Heart left ventricle (tissue), 16 donors: ENCODE measurements at places on chromosomes 6 and 20.

- DNase-seq = no peak
These were observed 32.6 kb upstream of the NRSN1 start for GRCh38 chr6:24093381-24093780.

DNA sequence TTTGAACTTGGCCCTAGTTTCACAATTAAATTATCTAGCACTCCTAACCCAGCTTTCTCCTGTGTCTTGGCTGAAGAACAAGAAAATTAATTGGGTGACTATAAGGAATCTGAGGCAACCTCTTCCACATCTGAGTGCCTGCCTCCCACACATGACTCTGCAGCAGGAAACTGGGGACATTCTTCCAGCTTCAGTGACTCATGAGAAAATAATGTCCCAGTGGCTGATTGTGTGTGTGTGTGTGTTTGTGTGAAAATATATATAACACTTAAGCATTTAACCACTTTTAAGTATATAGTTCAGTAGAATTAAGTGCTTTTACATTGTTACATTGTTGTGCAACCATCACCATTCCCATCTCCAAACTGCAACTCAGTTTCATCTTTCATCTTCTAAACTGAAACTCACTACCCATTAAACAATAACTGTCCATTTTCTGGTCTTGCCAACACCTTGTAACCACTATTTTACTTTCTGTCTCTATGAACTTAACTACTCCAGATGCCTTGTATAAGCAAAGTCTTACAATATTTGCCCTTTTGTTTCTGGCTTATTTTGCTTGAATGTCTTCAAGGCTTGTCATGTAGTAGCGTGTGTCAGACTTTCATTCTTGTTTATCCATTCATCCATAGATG lies 8.7 kb downstream of the TRIM38 start:
- DNase-seq = peak; percentile 63

- DNase-seq = no peak
These were observed 87.8 kb downstream of the TMEM170B start for GRCh38 chr6:11625302-11625701.

DNA sequence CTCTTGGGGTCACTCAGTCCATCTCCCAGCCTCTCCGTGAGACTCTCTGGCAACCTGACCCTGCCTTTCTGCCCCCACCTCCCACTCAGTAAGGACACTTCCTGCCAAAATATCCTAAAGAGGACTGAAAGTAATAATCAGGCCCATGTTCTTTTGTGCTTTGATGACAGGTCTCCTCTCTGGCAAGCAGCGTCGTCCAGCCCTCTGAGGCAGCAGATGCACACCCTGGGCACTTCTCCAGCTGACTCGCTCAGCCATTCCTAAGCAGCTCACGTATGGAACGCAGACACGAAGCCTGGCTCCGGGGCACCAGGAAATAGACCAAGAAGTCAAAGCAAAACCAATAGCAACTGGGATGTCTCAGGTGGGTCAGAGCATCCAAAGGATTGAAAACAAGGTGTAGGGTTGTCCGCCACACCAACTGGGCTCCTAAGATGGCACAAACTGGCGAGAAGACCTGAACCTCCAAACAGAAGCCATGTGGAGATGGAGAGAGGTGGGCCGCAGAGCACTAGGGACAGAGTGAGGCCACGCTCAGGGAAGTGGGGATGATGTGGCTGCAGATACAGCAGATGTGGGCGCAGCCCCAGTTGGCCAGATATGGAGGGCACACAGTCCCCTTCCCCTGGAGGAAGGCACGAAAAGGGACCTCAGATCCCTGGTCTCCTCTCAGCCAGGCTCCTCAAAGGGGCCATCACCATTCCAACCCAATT lies 99.3 kb downstream of the PRND start:
- DNase-seq = no peak

GRCh38 chr6:149917679-149918078 lies 5.2 kb downstream of the RAET1G start:
- DNase-seq = no peak

GRCh38 chr6:110415086-110415916 lies at the start of gene DDO:
Gene DDO, minus strand, starts transcription at chr6:110415575. Its CDS starts 2,113 bp downstream, at chr6:110413462.
- DNase-seq = peak; percentile 85

DNA sequence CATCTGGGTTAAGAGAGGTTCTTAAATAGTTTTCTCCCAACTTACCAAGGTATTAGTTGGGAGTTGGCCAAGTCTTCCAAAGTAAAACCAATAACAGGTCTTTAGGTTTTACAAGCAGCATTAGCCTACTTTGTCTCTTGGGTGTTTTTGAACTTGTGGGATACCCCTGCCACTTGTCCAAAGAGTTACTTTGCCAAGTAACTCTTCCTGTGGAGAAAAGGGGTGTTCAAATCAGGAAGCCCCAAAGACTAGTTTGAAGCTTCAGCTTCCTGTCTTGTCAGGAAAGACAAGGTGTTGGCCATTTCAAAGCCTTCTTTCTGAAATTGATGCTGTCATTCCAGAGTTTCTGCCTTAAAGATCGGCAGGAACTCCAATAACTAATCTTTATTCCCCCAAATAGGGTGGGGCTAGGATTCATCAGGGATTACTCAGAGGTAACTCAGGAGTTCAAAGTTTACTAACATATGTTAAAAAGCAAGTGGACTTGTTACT lies 822 bp downstream of the RAB22A start:
- DNase-seq = no peak

DNA sequence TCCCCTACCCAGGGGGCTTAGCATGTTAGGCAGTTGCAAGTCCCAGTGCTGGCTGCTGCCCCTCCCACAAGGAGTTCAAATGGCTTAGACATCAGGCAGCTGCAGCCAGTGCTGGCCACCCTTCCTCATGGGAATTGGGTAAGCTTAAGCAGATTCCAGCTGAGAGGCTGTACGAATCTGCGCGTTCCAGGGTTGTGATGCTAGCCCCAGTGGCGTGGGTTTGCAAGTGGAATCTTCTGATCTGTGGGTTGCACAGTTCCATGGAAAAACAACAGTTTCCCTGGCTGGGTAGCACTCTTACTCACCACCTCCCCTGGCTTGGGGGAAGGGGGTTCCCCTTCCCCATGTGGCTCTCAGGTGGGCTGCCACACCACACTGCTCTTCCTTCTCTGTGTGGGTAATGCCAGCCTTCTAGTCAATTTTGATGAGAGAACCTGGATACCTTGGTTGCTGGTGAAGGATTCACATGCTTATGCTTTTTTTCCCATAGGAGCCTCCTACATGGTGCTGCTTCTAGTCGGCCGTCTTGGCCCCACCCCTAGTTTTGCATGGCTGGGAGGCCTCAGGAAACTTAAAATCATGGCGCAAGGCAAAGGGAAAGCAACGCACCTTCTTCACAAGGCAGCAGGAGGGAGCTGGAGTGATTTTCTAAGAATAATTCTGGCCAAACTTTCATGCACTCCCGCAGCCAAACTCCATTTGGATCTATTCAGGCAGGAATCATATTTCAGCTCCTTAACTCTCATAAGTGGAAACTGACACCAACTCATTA lies 13.0 kb downstream of the DYNLT2 start:
- no peak for DNase-seq

- DNase-seq = no peak
These were observed 291.7 kb upstream of the SPTLC3 start for GRCh38 chr20:12717061-12717460.

GRCh38 chr6:34305982-34306708 lies 57.3 kb upstream of the SMIM29 start:
- DNase-seq = no peak

DNA sequence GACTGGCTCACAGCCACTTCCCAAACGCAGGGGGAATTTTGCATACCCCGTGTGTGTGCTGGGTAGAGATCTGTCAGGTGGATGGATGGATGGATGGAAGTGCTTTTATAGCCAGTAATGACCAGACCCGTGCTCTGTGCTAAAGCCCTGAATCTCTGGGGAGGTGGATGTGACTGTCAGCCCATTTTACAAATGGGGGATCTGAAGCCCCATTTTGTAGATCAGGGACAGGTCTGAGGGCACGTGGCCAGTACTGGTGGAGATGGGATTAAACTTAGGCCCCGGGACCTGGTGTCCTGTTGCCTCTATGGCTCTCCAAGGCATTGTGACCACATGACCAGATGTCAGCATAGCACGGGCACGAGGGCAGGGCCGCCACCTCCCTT lies 38.2 kb upstream of the ZBP1 start:
- DNase-seq = no peak

GRCh38 chr20:52904837-52905236 lies 67.3 kb upstream of the TSHZ2 start:
- no peak for DNase-seq

DNA sequence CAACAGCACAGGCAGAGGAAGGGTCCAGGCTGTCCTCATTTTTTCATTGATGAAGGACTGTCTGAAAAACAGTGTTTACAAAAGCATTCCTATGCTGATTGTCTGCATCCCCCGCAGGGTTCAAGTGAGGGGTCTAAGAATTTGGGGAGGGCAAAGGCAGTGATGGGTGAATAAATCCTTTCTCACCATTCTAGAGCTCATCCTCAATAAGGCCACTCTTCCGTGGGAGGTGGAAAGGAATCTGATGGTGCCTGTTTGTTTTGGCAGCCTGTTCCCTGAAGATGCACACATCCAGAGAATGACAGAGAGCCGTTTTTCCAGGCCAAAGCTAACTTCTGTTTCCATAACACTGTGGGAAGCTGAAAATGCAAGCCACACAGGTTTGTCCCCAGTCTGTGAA lies 164.5 kb downstream of the MOXD1 start:
- DNase-seq = no peak

DNA sequence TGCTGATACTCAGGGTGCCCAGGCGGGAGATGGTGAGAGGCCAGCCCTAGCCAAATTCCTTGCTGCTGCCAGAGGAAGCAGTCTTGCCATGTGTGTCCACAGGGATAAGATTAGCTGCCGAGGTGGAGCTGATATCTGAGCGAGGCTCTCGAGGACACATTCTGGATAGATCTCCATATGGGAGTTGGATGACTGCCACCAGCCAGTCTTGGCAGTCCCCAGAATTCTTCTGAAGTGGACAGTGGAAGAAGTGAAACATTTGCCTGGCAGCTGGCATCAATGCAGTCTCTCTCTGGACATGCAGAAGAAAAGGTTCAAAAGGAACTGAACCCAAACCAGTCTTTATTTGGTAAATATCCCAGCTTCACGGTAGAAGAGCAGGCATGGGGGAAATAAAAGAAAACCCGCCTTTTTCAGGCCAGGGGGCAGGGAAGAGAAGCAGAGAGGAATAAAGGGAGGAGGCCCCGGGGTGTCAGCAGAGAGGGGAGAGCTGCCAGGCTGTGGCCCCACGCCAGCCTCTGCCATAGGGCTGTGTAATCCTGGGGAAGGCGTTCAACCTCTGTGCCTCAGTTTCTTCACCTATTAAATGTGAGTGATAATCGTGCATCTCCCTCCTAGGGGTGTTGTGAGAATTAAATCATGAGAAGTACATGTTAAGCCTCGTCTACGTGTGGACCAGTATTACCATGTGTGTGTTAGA lies 3.7 kb upstream of the FUCA2 start:
- DNase-seq = peak; percentile 83

DNA sequence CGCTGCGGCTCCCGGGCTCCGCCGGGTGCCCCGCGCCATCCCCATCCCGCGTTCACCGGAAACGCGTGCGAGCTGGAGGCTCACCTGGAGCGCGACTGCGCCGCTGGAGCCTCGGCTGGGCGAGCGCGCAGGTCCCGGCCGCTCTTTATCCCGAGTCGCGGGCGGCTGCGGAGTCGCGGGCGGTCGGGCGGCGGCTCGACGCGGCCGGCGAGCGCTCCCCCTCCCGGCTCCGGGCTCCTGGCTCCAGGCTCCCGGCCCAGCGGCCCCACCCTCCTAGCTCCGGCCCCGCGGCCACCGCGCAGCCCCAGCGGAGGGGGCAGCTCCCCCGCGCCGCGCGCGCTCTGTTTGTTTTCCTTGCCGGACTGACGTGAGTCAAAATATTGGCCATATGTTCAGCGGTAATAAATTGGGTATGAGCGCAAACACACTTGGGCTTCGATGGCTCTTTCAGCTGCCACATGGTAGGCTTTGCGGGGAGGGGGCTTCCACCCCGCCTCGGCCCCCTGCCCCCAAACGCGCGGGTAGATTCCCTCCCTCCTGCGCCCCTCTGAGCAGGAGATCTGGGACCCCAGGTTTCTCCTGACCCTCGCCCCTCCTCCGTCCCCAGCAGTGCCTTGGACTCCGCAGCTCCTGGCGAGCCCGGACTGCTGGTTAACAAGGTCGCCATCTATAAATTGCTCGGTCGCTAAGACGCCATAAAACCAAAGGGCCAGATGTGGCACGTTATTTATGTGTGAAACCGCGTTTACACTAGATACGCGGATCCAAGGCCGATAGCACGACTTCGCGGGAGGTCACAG lies 8.8 kb upstream of the NKX2-2 start:
- no peak for DNase-seq

DNA sequence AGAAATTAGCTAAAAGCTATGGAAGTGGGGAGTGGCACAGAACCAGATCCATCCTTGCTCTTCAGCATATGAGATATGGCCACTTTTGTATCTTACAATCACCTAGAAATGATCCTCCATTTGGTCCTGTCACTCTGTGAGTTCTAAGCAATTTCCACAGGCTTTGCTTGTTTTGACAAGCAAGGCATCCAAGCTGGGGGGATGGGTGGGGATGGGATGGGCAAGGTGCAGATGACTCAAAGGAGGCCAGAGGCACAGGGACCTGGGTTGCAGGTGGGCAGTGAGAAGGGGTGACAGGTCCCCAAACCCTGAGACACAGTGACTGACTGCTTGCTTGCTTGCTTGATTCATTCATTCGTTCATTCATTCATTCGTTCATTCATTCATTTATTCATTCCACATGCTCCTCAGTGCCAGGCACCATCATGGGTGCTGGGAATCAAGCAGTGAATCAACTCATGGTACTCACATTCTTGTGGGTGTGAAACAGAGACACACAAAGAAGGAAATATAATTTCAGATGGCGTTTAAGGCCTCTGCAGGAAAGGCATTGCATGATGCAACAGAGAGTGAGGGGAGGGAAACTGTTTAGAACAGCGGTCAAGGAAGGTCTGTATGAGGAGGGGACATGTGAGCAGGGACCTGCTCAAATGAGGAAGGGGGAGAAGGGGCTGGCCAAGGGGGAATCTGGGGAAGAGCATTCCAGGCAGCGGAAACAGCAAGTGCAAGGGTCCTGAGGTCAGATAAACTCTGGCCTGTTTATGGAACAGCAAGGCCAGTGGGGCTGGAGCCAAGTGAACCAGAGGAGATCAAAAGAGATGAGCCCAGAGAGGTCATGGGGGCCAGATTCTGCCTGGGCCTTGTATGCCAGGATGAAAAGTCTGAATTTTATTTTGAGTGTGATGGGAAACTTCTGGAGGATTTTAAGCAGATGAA lies 3.4 kb downstream of the KCNB1 start:
- no peak for DNase-seq

DNA sequence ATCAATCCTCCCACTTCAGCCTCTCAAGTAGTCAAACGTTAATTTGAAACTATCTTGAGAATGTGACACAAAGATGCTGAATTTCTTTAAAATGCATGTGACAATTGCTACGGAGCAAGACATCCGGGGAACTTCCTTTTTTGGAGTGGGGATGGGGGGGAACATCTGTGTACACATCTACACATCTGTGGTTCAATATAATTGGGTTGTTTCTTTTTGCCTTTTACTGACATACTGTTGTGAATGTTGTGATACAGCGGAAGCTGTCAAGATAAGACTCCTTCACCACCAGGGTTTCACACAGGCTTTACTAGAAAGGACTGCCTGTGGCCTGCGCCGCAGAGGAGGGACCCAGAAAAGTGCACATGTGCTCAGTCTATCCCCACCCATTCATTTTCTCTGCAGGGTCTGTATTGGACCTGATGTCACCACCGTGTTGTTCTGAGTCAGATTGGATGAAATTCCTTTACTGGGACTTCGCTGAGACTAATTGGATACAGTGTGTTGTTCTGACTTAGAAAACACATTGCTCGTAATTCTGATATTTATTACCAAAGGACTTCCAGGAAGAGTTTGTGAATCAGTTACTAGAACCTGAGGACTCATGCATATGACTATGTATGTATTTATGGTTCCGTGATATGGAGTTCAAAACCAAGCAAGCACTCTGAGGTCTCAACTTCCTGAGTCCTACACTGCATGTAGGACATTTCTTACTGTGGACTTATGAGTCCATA lies 98.7 kb upstream of the SGK1 start:
- DNase-seq = no peak
